ENCODE measurements at places on chromosomes 1 and 21.
A peak's percentile ranks its signal among the peaks of the same experiment; 100 is the strongest.

DNA sequence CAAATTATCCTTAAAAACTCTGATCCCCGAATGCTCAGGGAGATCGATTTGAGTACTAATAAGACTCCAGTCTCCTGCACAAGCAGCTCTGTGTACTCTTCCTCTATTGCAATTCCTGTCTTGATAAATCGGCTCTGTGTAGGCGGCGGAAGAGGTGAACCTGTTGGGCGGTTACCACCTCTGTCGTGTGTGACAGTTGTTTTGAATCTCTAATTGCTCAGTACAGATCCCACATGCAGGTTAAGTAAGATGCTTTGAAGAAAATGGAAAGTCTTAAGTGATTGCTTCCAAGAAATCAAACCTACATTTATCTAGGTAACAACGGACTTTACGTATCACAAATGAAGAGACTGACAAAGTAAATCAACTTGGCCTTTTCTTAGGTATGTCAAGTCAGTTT is 35.5 kb downstream of the COA6 start:
- no peak for DNase-seq

GRCh38 chr1:78377356-78377928 is 113.3 kb upstream of the PTGFR start:
- DNase-seq, result no peak

GRCh38 chr1:147388969-147389368 is 146.5 kb downstream of the CHD1L start:
- no peak for DNase-seq

GRCh38 chr21:44262338-44263056 is 800 bp upstream of the DNMT3L start:
- no peak for DNase-seq

- DNase-seq, result no peak
These were observed 360.9 kb downstream of the RRAGC start for GRCh38 chr1:38498686-38499085.

- DNase-seq, result no peak
These were observed 2.5 kb downstream of the PBX1 start for GRCh38 chr1:164561472-164561871.

- DNase-seq, result no peak
These were observed 121.3 kb downstream of the MAST2 start for GRCh38 chr1:45924736-45925135.

DNA sequence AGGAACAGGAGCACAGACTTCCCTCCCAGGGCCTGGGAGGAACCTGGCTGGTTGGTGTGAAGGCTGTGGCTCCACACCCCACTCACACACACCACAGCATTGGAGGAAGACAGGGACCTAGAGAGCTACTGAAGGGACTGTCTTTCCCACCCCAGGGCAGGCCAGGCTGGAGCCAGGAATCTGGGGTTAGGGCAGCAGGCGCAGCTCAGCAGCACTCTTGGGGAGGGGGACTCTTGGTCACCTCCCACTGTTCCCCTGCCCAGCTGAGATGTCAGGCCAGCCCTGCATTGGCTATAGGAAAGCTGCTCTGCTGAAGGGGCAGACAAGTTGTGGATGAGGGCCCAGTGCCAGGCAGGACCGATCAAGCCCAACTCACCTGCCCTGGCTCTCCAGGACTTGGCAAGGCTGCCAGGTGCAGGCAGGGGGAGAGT is 1.6 kb upstream of the PLEKHA6 start:
- no peak for DNase-seq

DNA sequence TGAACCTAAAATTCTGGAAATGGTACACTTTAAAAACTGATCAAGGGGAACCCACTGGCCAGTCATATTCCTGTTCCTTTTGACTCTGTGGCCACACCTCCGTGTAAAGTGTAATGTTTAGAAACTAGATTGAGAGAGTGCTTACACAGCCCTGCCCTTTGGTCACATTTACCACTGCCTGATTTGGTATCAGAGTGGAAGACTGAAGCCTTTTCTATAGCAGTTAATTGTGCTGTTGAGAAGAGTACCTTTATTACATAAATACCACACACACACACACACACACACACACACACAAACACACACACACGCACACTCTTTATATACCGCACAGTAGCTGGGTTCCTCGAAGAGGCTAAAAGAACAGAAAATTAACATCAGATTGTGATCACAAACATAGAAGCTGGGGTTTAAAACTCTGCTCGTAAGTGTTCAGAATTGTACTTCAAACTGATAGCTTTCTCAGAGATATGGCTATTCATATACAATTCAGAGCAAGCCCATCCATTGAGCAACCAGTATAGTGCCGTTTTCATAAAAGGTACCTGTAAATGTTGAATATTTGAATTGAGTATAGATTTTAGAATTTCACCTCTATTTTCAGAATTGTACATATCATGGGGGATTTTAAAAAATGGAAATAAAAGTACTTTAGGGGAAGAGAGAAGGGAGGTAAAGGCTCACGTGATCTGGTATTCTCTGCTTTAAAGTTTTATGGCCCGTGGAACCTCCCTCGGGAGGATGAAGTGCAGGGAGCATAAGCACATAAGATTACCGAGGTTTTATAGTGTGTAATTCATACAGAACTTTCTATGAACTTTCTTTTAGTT is 37.5 kb downstream of the CAMTA1 start:
- peak; percentile 53 for DNase-seq

GRCh38 chr21:44485254-44485793 is 30.0 kb downstream of the LRRC3 start:
- DNase-seq, result no peak

- peak; percentile 76 for DNase-seq
These were observed 6.7 kb upstream of the TNFRSF8 start for GRCh38 chr1:12056331-12056841.

- DNase-seq, result no peak
These were observed 64.4 kb downstream of the LHX9 start for GRCh38 chr1:197981561-197981960.

- no peak for DNase-seq
These were observed 157.9 kb downstream of the DHRS3 start for GRCh38 chr1:12460121-12460520.
